SK-MEL-5 (cell line): ENCODE measurements at places on chromosomes 4 and X. TPM values are rescaled to one million over a fixed set of nuclear protein-coding genes. Genes with fewer than 3 reads are reported as not detected.

Gene CXorf49
- not detected in 2 replicates for total RNA-seq

GRCh38 chr4:175833574-175834311 lies 21.7 kb upstream of the GPM6A start:
- DNase-seq, result no peak

Gene PNCK
- total RNA-seq, result 0.64 and 0.87 TPM in 2 replicates

DNA sequence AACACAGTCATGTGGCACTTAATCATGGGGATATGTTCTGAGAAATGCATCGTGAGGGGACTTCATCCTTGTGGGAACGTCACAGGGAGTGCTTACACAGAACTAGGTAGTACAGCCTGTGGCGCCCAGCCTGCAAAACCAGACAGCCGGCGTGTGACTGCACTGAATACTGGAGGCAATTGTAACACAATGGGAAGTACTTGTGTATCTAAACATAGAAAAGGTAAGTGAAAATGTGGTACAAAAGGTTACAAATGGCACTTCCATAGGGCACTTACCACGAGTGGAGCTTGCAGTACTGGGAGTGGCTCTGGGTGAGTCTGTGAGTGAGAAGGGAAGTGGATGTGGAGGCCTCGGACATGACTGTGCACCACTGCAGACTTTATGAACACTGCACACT lies 5.2 kb downstream of the TLR3 start:
- peak; percentile 45 for DNase-seq

- peak; percentile 100 for DNase-seq
Measured at GRCh38 chr4:185305979-185306442, 89.7 kb downstream of the LRP2BP start.

Gene RTL9
- 0.13 and 0.35 TPM in 2 replicates for total RNA-seq

GRCh38 chrX:131262200-131262599 lies 26.9 kb downstream of the IGSF1 start:
- DNase-seq, result no peak

Gene F8A3
- 1.6 and 1.8 TPM in 2 replicates for total RNA-seq

- DNase-seq, result peak; percentile 79
Measured at GRCh38 chr4:89024051-89024675, 32.8 kb downstream of the FAM13A start.

GRCh38 chr4:146450524-146450923 lies 71.2 kb downstream of the SLC10A7 start:
- no peak for DNase-seq

Gene KLHL13
- 3.1 and 3.7 TPM in 2 replicates for total RNA-seq

DNA sequence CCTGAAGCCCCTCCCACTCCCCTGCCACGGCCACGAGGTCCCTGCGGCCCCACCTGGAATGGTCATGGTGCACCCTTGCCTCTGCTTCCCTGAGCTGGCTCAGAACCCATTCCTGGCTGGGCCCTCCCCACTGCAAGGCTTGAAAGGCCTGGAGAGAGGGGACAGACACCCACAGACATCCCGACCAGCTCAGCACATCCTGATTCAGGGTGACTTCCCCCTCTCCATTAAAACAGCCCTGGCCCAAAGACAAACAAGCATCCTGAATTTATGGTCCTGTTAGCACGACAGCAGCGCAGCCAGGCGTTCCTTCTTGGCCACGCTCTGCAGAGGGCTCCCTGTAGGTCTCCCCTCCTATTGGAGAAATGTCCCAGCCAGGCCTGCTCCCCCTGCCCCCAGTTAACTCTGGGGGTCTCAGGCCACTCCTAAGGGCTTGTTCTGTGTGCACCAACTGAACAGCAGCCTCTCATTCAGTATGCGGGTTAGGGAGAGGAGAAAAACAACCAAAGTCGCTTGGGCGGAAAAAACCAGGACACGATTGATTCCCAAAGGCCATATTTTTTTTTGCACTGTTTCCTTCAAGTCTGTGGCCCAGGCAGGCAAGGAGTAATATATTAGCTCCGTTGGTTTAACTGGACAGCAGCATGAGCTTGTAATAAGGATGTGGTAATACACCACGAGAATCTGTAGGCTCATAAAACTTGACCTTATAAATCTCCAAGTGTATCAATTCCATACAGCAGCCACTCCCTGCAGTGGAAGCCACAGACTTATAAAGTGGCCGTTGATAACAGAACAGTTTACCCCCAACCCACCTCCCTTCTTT lies 106.7 kb upstream of the MSX1 start:
- no peak for DNase-seq

GRCh38 chr4:150033081-150033480 lies 45.2 kb upstream of the DCLK2 start:
- DNase-seq, result no peak

- no peak for DNase-seq
Measured at GRCh38 chr4:112213091-112213490, 18.5 kb upstream of the AP1AR start.

GRCh38 chr4:6526156-6526555 lies 48.8 kb upstream of the MAN2B2 start:
- DNase-seq, result no peak
